WTC11 (cell line): ENCODE measurements at places on chromosomes 6 and 20. TPM values are rescaled to one million over a fixed set of nuclear protein-coding genes. Genes with fewer than 3 reads are reported as not detected.

The SNAP25 gene
- total RNA-seq, result 0.41 to 0.72 TPM (median 0.57 TPM) in 3 replicates

- no peak for DNase-seq
- peaks cover 12% of the 10 kb centered on the region for H3K4me1 ChIP-seq
- H3K36me3 ChIP-seq, result no peaks in the 10 kb centered on the region
- H3K27me3 ChIP-seq, result no peaks in the 10 kb centered on the region
- peak overlapping the region; percentile 20 for H3K27ac ChIP-seq
- H3K4me3 ChIP-seq, result no peak overlapping the region; the same call in 1 of the 2 replicates
Observed at GRCh38 chr6:135323202-135323668, 142.1 kb downstream of the MYB start.

DNA sequence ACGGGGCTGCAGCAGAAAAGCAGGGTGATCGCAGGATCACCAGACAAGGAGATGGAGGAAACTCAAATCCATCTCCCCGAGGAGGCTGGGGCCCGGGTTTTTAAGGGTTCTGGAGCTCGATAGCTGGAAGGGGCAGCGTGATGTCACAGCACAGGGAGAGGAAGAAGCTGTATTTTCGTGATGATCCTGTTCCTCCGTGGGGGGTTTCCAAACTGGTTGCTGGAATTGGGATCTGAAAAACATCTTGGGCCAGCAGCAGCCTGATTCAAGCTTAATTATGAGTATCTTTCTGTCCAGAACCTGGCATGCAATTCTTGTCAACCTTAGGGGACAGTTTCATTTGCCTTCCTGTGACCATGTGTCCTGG is 4.1 kb downstream of the CST7 start:
- H3K36me3 ChIP-seq, result no peaks in the 10 kb centered on the region
- no peaks in the 10 kb centered on the region for H3K27me3 ChIP-seq
- H3K4me1 ChIP-seq, result peaks cover 14% of the 10 kb centered on the region
- no peak for DNase-seq
- no peak overlapping the region for H3K4me3 ChIP-seq

The DNAH8 gene
- 0.02 TPM in 1 of 3 replicates, not detected in the others for total RNA-seq

- no peaks in the 10 kb centered on the region for H3K4me1 ChIP-seq
- peaks cover 13% of the 10 kb centered on the region for H3K36me3 ChIP-seq
- H3K4me3 ChIP-seq, result no peak overlapping the region
- DNase-seq, result no peak
Observed at GRCh38 chr6:119274197-119274595, 75.4 kb downstream of the MAN1A1 start.

DNA sequence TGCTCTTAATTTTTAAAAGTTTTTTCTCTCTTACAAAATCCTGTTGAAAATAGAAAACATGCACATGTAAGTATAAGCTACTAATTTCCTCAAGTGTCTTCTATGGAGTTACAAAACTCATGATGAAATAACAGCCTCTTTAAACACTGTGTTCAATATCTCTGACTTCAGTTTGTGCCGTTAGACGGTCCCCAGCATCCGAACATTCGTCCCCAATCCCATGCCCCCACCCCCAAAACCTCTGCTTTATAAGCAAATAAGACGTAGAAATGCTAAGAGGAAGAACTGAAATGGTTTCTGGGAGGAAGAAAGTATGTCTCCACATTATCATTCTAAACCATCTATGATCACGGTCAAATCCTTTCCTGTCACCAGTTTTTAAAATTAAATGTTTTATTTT is 31.7 kb upstream of the MYB start:
- no peak for DNase-seq
- H3K27me3 ChIP-seq, result no peaks in the 10 kb centered on the region; the same call in 1 of the 2 replicates
- H3K36me3 ChIP-seq, result no peaks in the 10 kb centered on the region
- peaks cover 19% of the 10 kb centered on the region for H3K4me1 ChIP-seq
- H3K4me3 ChIP-seq, result no peak overlapping the region

DNA sequence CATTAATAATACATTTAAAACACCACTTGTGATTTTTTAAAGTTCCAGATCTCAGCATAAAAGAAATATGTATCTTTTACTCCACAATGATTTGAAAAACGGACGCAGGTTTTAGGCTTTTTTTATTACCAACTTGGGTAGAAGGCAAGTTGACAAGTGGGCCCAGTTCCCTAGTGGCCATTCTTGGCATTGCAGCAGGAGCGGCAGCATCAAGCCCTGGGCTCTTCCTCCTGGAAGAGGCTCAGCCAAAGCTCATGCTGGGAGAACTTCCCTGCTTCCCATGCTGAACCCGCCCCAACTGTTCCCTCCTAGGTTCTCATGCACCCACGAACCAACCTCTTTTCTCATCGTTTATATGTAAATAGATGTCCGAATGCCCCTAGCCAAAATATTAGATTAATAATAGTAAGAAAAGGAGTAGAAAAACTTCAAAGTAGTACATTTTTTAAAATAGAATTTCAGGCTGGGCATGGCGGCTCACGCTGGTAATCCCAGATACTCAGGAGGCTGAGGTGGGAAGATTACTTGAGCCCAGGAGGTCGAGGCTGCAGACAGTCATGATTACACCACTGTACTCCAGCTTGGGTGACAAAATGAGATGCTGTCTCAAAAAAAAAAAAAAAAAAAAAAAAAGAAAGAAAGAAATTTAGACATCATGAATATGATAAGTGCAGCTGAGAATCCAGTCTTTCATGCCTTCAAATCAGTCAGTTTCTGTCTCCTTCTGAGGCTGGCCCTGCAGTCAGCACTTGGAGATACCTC is 18.2 kb upstream of the MYB start:
- H3K36me3 ChIP-seq, result no peaks in the 10 kb centered on the region
- H3K4me1 ChIP-seq, result peaks cover 7% of the 10 kb centered on the region
- no peak overlapping the region for H3K4me3 ChIP-seq
- H3K27ac ChIP-seq, result no peak overlapping the region
- H3K27me3 ChIP-seq, result no peaks in the 10 kb centered on the region

The SPEF1 gene
- 0.41 to 0.72 TPM (median 0.64 TPM) in 3 replicates for total RNA-seq
